Osteoblast (primary cell): ENCODE measurements at places on chromosomes 12 and 14. TPM values are rescaled to one million over a fixed set of nuclear protein-coding genes. Genes with fewer than 3 reads are reported as not detected.
A peak's percentile ranks its signal among the peaks of the same experiment; 100 is the strongest.

Gene PIK3C2G
- total RNA-seq = not detected in 2 replicates

Gene EPYC
- 1.8 TPM in 2 replicates for total RNA-seq

Gene CD163L1
- under 0.01 and 0.88 TPM in 2 replicates for total RNA-seq

GRCh38 chr12:19440019-19440858, 947 bp downstream of the AEBP2 start:
- DNase-seq = peak; percentile 91
- no peaks in the 10 kb centered on the region for H3K27me3 ChIP-seq
- H3K36me3 ChIP-seq = peaks cover 6% of the 10 kb centered on the region
- peaks cover 6% of the 10 kb centered on the region for H3K4me1 ChIP-seq
- peak overlapping the region; percentile 97 for H3K4me3 ChIP-seq
- H3K27ac ChIP-seq = peak overlapping the region; percentile 96

- no peaks in the 10 kb centered on the region for H3K36me3 ChIP-seq
- no peaks in the 10 kb centered on the region for H3K4me1 ChIP-seq
- H3K4me3 ChIP-seq = no peak overlapping the region
- H3K27ac ChIP-seq = no peak overlapping the region
- DNase-seq = no peak
These were observed 87.1 kb downstream of the KIF21A start for GRCh38 chr12:39355841-39356240.
